Pericardium fibroblast (primary cell): ENCODE measurements at places on chromosomes 1 and 21. TPM values are rescaled to one million over a fixed set of nuclear protein-coding genes. Genes with fewer than 3 reads are reported as not detected.

LCE2C gene
- not detected in 2 replicates for total RNA-seq

KIAA1614 gene
- 7.7 and 14.6 TPM in 2 replicates for total RNA-seq

VSIG8 gene
- 0.12 TPM in 1 of 2 replicates, not detected in the other for total RNA-seq

SYNC gene
- 37.6 and 80.6 TPM in 2 replicates for total RNA-seq

RGS7 gene
- not detected in 2 replicates for total RNA-seq

TGFBR3 gene
- 20.0 and 34.2 TPM in 2 replicates for total RNA-seq
